Neural crest cell (in vitro differentiated cells): ENCODE measurements at places on chromosomes 2 and 18. TPM values are rescaled to one million over a fixed set of nuclear protein-coding genes. Genes with fewer than 3 reads are reported as not detected.
A peak's percentile ranks its signal among the peaks of the same experiment; 100 is the strongest.

PLEK gene
- not detected in 2 replicates for total RNA-seq

DNA sequence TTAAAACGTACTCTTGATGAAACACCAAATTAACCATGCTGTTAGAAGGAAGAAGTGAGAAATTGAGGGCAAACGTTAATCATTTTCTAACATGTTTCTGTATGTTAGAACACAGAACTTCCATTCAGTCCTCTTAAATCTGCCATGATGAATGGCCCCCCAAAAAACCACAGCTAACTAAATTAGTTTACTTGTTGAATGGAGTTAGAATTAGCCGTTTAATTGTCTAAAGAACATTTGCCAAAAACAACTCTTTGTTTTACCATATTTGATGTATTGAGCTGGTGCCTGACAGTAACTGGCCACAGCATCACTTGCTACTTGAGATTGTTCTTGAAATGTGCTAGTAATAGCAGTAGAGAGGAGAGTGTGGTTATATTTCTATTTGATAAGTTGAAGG, 12.7 kb downstream of the CCNYL1 start:
- no peaks in the 10 kb centered on the region for H3K36me3 ChIP-seq
- DNase-seq = no peak
- H3K27me3 ChIP-seq = no peaks in the 10 kb centered on the region

DNA sequence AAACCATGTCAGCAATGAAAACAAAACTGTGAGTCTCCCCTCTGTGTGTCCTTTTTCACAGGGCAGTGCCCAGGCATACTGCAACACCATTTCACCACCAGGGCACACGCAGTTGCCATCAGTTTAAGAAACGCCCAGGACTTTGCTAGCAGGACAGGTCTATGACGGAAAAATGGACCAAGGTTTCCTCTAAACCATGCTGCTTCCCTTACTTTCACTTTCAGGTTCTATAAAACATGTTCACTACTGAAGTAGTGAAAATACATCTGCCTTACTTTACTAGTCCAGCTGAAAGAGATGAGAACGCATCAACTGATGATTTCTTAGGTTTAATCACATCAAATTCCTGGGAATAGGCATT, 110.5 kb downstream of the TCF4 start:
- H3K4me3 ChIP-seq = no peak overlapping the region
- H3K27me3 ChIP-seq = no peaks in the 10 kb centered on the region
- H3K36me3 ChIP-seq = peaks cover 3% of the 10 kb centered on the region
- H3K27ac ChIP-seq = no peak overlapping the region
- H3K4me1 ChIP-seq = peaks cover 5% of the 10 kb centered on the region
- no peak for DNase-seq

- H3K4me1 ChIP-seq = no peaks in the 10 kb centered on the region
- H3K27ac ChIP-seq = no peak overlapping the region
- H3K27me3 ChIP-seq = peaks cover 41% of the 10 kb centered on the region
Observed at GRCh38 chr18:5175378-5175777, 21.7 kb downstream of the AKAIN1 start.

- no peaks in the 10 kb centered on the region for H3K27me3 ChIP-seq
- no peak overlapping the region for H3K27ac ChIP-seq
- no peaks in the 10 kb centered on the region for H3K36me3 ChIP-seq
- no peak for DNase-seq
- H3K4me1 ChIP-seq = peaks cover 27% of the 10 kb centered on the region
- no peak overlapping the region for H3K4me3 ChIP-seq
Observed at GRCh38 chr18:28793901-28794300, 617.0 kb upstream of the CDH2 start.

COL4A3 gene
- total RNA-seq = not detected in 2 replicates

- no peaks in the 10 kb centered on the region for H3K27me3 ChIP-seq
- peaks cover 28% of the 10 kb centered on the region for H3K4me1 ChIP-seq
- H3K36me3 ChIP-seq = no peaks in the 10 kb centered on the region
- no peak for DNase-seq
- H3K4me3 ChIP-seq = no peak overlapping the region
- peak overlapping the region; percentile 83 for H3K27ac ChIP-seq
Observed at GRCh38 chr2:216842636-216843035, 17.2 kb downstream of the TNP1 start.

GRCh38 chr2:227134591-227134990, 29.4 kb downstream of the COL4A4 start:
- H3K27me3 ChIP-seq = no peaks in the 10 kb centered on the region
- H3K4me3 ChIP-seq = no peak overlapping the region
- no peak overlapping the region for H3K27ac ChIP-seq

DNA sequence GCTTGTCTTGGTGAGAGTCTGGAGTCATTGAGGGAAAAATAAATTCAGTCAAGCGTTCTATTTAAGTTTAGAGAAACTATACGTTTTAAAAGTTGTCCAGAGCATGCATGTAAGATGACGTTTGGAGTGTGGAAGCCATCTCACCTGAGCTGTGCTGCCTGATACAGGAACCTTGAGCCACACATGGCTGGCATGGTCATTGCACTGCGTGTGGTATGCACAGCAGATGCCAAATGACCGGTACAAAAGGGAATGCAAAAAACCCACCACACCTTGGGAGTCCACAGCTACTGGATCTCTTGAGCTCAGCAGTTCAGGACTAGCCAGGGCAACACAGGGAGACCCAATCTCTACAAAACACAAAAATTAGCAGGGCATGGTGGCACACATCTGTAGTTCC, 4.3 kb downstream of the MZT2B start:
- DNase-seq = no peak
- no peak overlapping the region for H3K4me3 ChIP-seq
- no peaks in the 10 kb centered on the region for H3K27me3 ChIP-seq
- peaks cover 13% of the 10 kb centered on the region for H3K4me1 ChIP-seq
- H3K27ac ChIP-seq = no peak overlapping the region

DNA sequence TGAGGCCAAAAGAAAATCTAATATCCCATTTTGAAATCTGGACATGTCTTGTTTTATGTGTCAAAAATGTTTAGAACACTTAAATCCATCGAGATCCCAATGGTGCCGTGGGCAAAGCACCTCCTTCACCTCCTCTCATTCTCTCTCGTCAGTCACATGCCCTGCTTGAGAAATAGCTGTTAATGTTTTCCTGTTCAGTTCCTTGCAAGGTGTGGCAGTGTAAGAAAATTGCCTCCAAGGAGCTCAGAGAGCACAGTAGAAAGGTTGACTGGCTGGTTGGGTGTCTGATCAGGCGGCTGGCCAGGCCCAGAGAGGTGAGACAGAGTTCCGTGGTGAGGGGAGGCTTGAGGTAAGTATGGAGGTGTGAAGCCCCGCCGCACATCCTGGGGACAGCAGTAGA, 210.2 kb downstream of the TSN start:
- H3K27me3 ChIP-seq = no peaks in the 10 kb centered on the region
- no peak overlapping the region for H3K4me3 ChIP-seq
- no peaks in the 10 kb centered on the region for H3K36me3 ChIP-seq
- H3K27ac ChIP-seq = no peak overlapping the region
- DNase-seq = no peak

TANC1 gene
- total RNA-seq = 13.2 and 14.1 TPM in 2 replicates

PFN4 gene
- total RNA-seq = 1.3 and 1.7 TPM in 2 replicates

CNTNAP5 gene
- total RNA-seq = 0.56 and 1.1 TPM in 2 replicates

AQP12A gene
- not detected in 2 replicates for total RNA-seq

GRCh38 chr18:56379256-56379655, 259.1 kb downstream of the TXNL1 start:
- H3K36me3 ChIP-seq = no peaks in the 10 kb centered on the region
- no peak for DNase-seq
- no peaks in the 10 kb centered on the region for H3K27me3 ChIP-seq
- no peak overlapping the region for H3K4me3 ChIP-seq

FAM228B gene
- 21.0 and 21.3 TPM in 2 replicates for total RNA-seq

GRCh38 chr2:144645083-144645778, 125.3 kb upstream of the ZEB2 start:
- no peaks in the 10 kb centered on the region for H3K27me3 ChIP-seq
- no peak for DNase-seq
- H3K4me3 ChIP-seq = no peak overlapping the region
- H3K4me1 ChIP-seq = peaks cover 34% of the 10 kb centered on the region

ASXL3 gene
- total RNA-seq = 14.5 and 18.2 TPM in 2 replicates

DNA sequence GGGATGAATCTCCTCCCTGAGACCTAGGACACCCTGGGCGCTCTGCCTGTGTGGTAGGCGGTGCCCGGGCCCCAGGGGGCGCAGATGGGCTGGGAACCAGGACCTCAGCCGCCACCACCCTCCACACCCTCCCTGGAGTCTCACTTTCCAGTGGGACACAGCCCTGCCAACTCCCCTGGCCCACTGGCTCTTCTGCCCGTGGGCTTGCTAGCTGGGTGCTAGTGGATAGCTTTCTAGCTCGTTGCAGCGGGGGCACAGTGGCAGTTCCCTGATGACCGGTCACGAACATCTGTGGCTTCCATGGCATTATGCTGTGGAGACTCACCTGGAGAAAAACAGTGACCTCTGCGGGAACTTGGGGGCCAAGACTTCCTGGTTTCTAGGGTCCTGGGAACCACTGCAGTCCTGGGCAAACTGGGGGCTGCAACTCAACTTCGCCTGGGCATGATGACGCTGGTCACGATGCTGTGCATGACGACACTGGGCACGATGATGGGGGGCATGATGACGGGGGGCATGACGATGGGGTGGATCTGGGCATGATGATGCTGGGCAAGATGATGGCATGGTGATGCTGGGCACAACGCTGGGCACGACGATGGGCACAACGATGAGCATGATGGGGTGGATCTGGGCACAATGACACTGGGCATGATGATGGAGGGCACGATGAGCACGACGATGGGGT, 31.0 kb upstream of the ALLC start:
- no peaks in the 10 kb centered on the region for H3K27me3 ChIP-seq
- no peak for DNase-seq
- peaks cover 2% of the 10 kb centered on the region for H3K36me3 ChIP-seq
- H3K4me3 ChIP-seq = no peak overlapping the region
- no peak overlapping the region for H3K27ac ChIP-seq
- no peaks in the 10 kb centered on the region for H3K4me1 ChIP-seq

NEU2 gene
- total RNA-seq = not detected in 2 replicates

C2orf74 gene
- total RNA-seq = 9.0 and 10.0 TPM in 2 replicates

ACTG2 gene
- 0.39 TPM in 1 of 2 replicates, not detected in the other for total RNA-seq

DNA sequence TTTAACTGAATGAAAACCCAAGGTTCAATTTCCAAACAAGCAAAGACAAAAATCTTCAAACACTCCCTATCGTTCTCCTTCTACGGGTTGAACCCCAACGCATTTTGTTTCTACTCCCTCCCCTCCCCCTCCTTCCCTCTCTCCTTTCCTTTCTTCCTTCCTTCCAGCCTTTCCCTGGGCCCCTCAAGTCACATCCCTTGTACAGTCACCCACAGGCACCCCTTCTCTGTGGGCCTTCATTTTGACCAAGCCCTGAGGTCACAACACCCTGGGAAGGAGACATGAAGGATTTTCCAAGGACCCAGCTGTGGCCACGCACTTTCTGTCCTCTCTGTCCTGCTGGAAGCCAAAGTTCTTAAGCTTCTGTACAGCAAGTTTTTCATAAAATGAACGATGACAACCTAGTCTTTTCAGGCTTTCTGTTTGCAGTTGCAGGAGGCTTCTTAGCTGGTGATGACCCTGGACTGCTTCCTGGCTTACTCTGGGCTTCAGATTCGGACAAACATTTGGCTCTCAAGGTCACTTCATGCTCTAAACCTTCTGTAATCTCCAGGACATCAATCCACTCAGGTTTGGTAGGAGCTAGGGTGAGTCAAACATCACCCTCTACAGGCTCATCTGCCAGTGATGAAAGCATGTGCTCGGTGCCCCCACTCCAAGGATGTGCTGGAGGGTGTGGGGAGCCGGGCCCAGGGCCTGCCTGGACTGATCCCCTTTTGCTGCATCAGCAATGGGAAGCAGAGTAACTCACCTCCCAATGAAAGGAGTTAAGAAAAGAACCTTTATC, 25.5 kb downstream of the TMEM247 start:
- H3K36me3 ChIP-seq = no peaks in the 10 kb centered on the region
- H3K4me1 ChIP-seq = peaks cover 50% of the 10 kb centered on the region
- no peak for DNase-seq
- peak overlapping the region; percentile 5 for H3K27ac ChIP-seq
- peaks cover 4% of the 10 kb centered on the region for H3K27me3 ChIP-seq

- H3K4me3 ChIP-seq = peak overlapping the region; percentile 100
- H3K27ac ChIP-seq = peak overlapping the region; percentile 86
- no peak for DNase-seq
Observed at GRCh38 chr2:173962583-173963110, 2.5 kb downstream of the SP3 start.

DNA sequence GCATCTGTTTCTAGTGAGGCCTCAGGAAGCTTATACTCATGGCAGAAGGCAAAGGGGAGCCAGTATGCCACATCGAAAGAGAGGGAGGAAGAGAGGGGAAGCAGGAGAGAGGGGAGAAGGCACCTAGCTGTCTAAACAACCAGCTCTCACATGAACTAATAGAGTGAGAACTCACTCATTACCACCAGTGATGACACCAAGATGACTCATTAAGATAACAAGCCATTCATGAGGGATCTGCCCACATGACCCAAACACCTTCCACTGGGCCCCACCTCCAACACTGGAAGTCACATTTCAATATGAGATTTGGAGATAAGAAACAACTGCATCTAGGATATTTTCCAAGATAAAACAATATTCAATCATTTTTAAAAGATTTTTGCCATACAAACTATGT, 753.9 kb upstream of the ZEB2 start:
- no peak for DNase-seq
- peaks cover 3% of the 10 kb centered on the region for H3K4me1 ChIP-seq
- H3K27me3 ChIP-seq = no peaks in the 10 kb centered on the region
- H3K27ac ChIP-seq = no peak overlapping the region
- no peak overlapping the region for H3K4me3 ChIP-seq
- H3K36me3 ChIP-seq = peaks cover 3% of the 10 kb centered on the region

- no peaks in the 10 kb centered on the region for H3K4me1 ChIP-seq
- H3K27ac ChIP-seq = no peak overlapping the region
Observed at GRCh38 chr2:198657512-198658121, 800.1 kb downstream of the SATB2 start.

LRRC30 gene
- total RNA-seq = not detected in 2 replicates

DNA sequence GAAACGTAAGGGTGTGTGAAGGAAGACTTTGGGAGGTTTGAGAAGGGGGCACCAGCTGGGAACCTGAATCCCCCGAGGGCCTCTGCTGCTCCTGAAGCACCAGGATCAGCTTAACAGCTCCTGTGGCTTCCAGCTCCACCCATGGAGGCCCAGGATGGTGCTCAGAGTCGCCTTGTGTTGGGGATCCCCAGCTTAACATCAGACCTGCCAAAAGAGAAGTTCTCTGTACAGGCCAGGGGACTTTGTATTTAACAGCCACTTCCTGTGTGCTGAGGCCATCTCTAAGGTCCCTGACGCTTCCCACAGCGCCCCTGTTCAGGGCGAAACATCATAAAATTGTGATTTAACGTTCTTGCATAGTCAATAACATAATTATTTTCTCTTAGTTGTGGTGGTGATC, 77.5 kb downstream of the NCK2 start:
- peaks cover 16% of the 10 kb centered on the region for H3K4me1 ChIP-seq
- no peak for DNase-seq
- peaks cover 23% of the 10 kb centered on the region for H3K36me3 ChIP-seq
- H3K27me3 ChIP-seq = no peaks in the 10 kb centered on the region
